ENCODE measurements at places on chromosomes 5 and 9. TPM values are rescaled to one million over a fixed set of nuclear protein-coding genes. Genes with fewer than 3 reads are reported as not detected.
A peak's percentile ranks its signal among the peaks of the same experiment; 100 is the strongest.

The STOM gene
- 11.3 TPM for total RNA-seq

DNA sequence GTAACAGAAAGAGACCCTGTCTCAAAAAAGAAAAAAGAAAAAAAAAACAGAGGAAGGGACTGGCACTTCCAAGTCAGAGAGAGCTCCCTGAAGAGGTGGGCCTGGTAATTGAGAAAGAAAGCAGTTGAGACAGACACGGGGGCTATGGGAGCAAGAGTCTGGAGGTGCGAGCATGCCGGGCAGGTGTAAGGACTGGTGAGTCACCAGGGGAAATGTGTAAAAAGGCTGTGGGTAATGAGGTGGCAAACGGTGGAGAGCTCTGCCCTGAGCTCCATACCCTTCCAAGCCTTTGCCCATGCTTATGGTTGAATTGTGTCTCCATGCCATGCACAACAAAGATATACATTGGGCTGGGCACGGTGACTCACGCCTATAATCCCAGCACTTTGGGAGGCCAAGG is 18.0 kb upstream of the JADE2 start:
- DNase-seq = no peak

GRCh38 chr5:110968246-110969005 is 103.1 kb upstream of the TSLP start:
- no peak for DNase-seq

DNA sequence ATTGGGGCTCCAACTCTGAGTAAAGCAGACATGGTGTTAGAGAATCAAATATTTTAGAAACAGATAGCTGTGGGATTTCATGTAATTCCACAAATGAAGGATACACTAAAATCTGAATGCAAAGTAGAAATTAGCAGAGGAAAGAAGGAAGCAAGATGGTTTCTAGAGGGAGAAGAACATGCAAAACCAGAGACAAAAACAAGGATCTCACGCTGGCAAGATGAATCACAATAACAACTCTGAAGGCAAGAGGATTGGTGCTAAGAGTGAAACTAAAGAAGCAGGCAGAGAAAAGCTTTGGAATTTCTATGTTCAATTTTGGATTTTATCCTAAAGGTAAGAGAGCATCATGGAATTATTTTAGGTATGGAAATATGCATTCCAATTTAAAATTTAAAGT is 857.2 kb upstream of the COX7C start:
- DNase-seq = no peak

DNA sequence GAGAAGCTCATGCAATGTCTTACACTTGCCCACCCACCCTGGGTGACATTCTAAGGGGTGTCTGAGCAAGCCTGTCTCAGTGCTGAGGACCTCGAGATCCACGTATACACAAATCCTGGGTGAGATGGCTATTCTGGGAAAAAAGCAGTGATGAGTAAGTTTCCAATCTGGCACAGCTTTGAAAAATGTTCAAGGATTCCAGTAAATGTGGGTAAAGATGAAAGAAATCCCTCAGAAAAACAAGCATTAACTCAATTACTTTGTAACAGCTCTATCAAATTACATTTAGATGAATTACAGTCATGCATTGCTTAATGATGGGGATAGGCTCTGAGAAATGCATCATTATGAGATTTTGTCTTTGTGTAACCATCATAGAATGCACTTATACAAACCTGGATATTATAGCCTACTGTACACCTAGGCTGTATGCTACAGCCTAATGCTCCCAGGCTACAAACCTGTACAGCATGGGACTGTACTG is 26.9 kb downstream of the GOLM1 start:
- no peak for DNase-seq

GRCh38 chr9:93317495-93318094 is 133.7 kb downstream of the WNK2 start:
- no peak for DNase-seq

The TMEM232 gene
- total RNA-seq = 3.0 TPM

The TLX3 gene
- not detected for total RNA-seq

The SLC27A6 gene
- total RNA-seq = not detected

- DNase-seq = no peak
These were observed 64.2 kb downstream of the MYO10 start for GRCh38 chr5:16871746-16872339.

- no peak for DNase-seq
These were observed 3.2 kb downstream of the WHRN start for GRCh38 chr9:114501796-114502682.

The SHC3 gene
- not detected for total RNA-seq

- DNase-seq = peak; percentile 34
These were observed 79.5 kb upstream of the HTR4 start for GRCh38 chr5:148733601-148734438.

GRCh38 chr5:69268899-69269298 is 34.2 kb downstream of the CDK7 start:
- no peak for DNase-seq

- no peak for DNase-seq
These were observed 11.5 kb upstream of the FRMPD1 start for GRCh38 chr9:37639109-37639762.

All from activated B cell treated with CpG ODN at 0.5 μM for 24 hours (primary cell).